ENCODE measurements at places on chromosomes 12 and 14. TPM values are rescaled to one million over a fixed set of nuclear protein-coding genes. Genes with fewer than 3 reads are reported as not detected.

The KLHL33 gene
- total RNA-seq = 0.57 TPM

The SLC16A7 gene
- total RNA-seq = 78.4 TPM

- DNase-seq = no peak
These were observed 27.5 kb downstream of the APOBEC1 start for GRCh38 chr12:7638064-7638759.

DNA sequence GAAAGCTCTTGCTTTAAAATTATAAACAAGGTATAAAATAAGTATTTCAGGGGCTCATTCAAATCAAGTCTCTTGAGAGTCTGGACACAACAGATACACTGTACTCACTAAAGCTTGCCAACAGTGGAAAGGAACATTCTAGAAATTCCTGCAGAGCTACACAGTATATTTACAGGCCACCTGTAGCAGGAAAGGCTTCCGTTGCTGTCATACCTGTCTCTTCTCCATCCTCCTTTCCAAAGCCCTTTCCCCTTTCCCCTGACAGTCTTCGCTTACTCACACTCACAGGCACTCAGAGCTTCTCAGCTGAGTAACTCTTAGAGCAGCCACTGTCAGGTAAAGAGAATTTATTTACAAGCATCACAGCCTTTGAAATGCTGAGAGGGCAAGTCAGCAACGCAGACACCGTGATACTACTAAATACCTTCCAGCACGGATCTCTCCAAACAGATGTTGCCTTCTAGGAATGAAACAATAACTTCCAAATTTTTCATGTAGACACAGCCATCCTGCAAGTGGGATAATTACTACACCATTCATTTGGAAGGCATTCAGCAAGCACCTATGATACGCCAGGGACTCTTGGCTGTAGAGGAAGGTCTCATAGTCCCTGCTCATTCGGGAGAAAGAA is 167.9 kb downstream of the FOXN3 start:
- no peak for DNase-seq

DNA sequence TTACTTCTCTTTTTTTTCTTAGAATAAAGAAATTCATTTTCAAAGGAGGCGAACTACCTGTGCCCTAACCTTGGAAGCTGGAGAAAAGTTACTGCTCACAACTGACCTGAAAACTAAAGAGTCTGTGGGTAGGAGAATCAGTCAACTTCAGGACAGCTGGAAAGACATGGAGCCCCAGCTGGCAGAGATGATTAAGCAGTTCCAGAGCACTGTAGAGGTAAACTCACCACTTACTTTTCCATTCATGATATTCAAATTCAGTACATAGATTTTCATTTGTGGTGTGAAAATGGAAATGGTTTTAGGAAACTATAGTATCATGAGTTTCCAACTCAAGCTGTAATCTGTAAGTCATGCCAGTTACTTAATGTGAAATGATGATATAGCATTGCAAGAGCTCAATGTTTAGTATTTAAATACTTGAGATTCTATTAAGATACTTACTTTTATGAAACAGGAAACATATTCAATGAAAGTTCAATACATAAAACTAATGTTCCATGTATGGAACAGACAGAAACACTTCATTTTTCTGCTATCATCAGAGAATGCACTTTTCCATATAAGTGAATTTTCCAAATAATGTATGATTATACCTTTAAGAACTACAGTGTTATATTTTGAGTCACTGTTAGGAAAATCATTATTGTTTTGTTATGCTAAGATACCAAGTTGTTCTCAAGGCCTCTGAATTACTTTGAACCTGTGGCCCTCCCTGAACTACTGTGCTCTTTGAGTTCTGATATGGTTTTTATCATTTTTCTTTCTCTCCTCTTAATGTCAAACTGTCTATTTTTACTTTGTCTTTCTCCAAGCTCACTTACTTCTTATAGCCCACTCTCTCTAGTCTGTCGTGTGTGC is 119.0 kb downstream of the ESR2 start:
- no peak for DNase-seq
